Dermis blood vessel endothelial cell (primary cell): ENCODE measurements at places on chromosomes 5 and 9. TPM values are rescaled to one million over a fixed set of nuclear protein-coding genes. Genes with fewer than 3 reads are reported as not detected.

COMMD10 gene
- total RNA-seq, result 35.7 and 41.5 TPM in 2 replicates

ZNF366 gene
- 13.3 and 17.0 TPM in 2 replicates for total RNA-seq

FAT2 gene
- total RNA-seq, result under 0.01 TPM in 2 replicates

RAPGEF6 gene
- 21.4 and 23.8 TPM in 2 replicates for total RNA-seq

TAF1L gene
- under 0.01 TPM in 2 replicates for total RNA-seq

PFN3 gene
- not detected in 2 replicates for total RNA-seq
